ENCODE measurements at places on chromosomes 3 and 15.

GRCh38 chr3:111582120-111582474, 13.0 kb downstream of the ZBED2 start:
- peak; percentile 66 for DNase-seq

- no peak for DNase-seq
These were observed 280.6 kb downstream of the ROBO2 start for GRCh38 chr3:77320514-77320913.

DNA sequence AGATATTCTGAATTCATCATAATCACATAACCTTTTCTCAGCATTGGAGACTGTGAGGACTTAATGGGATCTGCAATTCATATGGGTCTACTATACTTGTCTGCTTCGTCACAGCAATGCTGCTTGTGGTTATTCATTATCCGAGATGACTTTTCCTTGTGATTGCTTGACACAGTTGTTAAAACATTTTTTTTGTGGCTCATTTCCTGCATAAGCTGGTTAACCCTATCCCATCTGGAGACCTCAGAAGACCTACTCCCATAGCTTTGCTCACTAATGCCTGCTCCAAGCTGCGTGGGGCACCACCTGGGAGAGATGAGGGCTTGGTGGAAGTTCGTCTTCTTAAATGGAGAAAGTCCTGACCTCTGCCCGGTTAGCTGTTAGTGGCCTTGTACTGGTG, 360.8 kb downstream of the CHST2 start:
- DNase-seq, result peak; percentile 33

DNA sequence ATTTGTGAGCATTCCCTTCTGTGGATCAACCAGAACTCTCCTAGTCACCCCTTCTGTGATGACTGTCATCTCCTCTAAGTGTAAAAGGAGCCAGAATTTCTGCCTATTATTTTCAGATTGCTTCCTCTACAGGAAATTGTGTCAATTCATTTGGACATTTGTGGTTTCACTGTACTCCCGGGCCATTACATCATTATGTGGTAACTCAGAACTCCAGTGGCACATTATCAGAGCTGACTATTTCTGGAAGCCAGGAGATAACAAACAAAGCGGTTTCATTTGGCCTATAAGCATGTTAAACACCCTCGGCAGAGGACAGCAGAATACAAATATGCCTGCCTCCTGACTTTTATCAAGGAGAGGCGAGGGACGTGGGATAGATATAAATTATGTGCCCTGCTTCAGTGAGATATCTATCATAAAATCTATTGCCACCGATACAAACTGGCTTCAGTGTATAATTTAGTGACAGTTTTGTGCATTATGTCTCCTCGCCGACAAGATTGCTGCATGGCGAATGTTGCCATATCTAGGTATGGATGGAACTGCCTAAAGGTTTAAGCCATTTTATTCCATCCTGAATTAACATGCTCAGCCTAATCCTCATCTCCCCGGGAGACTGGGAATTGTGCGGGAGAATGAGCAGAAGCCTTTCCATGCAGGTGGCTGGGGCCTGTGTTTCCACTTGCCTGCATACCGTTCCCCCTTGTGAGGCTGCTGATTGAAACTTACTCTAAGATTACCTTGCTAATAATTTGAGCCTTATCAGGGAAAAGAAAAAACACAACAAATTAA, 193.4 kb upstream of the SEMA6D start:
- no peak for DNase-seq

- no peak for DNase-seq
These were observed 961.0 kb upstream of the CFAP20DC start for GRCh38 chr3:60010781-60011180.

DNA sequence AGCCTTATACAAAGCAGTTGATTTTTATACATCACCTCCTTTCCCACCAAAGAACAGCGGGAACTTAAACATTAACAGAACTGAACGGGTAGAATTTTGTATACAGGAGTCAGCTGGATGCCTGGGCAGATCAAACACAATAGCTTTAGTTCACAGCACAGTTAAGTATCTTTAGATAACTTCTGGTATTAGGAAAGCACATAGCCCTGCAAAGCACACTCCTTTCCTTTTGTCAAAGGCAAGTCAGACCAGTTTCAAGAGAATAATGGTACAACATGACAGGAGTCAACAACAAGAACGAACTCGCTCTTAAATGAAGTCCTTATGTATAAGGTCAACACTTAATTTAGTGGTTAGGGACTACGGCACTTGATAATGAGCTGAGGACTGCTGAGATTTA, 26.3 kb downstream of the ABCC5 start:
- no peak for DNase-seq

- DNase-seq, result peak; percentile 61
These were observed 5.8 kb upstream of the ATP11B start for GRCh38 chr3:182787302-182788036.

DNA sequence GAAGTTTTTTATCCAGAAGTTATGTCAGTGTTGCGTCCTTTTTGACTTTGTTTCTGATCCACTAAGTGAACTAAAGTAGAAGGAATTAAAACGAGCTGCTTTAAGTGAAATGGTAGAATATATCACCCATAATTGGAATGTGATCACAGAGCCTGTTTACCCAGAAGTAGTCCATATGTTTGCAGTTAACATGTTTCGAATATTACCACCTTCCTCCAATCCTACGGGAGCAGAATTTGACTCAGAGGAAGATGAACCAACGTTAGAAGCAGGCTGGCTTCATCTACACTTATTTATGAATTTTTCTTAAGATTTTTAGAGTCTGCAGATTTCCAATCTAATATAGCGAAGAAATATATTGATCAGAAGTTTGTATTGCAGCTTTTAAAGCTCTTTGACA, 57.6 kb downstream of the DNAH1 start:
- peak; percentile 24 for DNase-seq

- DNase-seq, result no peak
These were observed 13.3 kb downstream of the CHST13 start for GRCh38 chr3:126537116-126537729.

GRCh38 chr3:167203062-167203461, 177.0 kb downstream of the ZBBX start:
- DNase-seq, result no peak

DNA sequence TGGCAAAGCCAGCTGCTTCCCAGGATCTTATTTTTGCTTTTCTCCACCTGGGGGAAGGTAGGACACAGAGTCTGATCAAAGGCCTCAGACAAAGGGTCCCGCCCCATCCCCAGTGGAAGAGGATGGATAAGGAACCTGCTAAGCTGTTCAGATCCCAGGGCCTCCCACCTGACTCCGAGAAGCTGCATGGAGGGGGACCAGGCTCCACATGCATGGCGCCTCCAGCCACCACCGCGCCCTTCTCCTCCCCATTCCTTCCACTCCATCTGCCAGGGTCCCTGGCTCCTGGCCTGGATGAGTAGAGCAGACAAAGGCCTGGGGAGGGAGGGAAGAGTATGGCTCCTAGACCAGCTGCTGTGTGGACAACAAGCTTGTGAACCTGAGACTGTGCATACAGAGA, 20.0 kb upstream of the CRABP1 start:
- no peak for DNase-seq
